Suppressor macrophage treated with lipopolysaccharide for 4 hours (primary cell): ENCODE measurements at places on chromosomes 1 and 21.

DNA sequence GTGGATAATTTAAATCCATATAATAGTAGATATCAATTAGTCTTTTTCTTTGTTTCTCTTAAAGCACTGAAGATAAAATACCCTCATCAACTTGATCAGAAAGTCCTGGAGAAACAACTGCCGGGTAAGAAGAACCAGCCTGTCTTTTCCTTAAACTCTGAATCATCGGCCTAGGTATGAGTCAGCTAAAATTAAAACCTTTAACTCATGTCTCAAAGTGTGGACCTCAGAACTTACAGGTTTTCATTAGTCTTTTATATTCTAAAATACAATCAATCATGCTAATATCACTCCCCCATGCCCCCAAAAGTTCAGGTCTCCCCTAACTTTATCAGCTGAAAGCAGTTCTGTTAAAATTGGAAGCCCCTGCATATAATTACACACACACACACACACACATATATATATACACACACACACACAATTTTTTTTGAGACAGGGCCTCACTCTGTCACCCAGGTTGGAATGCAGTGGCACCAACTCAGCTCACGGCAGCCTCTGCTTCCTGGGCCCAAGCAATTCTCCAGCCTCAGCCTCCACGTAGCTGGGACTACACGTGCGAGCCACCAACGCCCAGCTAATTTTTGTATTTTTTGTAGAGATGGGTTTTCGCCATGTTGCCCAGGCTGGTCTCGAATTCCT, 61.3 kb downstream of the B3GALNT2 start:
- DNase-seq = peak; percentile 11

- no peak for DNase-seq
These were observed 73.1 kb upstream of the TSHB start for GRCh38 chr1:114956570-114956969.

GRCh38 chr1:229409616-229410369, 24.1 kb downstream of the ACTA1 start:
- no peak for DNase-seq

DNA sequence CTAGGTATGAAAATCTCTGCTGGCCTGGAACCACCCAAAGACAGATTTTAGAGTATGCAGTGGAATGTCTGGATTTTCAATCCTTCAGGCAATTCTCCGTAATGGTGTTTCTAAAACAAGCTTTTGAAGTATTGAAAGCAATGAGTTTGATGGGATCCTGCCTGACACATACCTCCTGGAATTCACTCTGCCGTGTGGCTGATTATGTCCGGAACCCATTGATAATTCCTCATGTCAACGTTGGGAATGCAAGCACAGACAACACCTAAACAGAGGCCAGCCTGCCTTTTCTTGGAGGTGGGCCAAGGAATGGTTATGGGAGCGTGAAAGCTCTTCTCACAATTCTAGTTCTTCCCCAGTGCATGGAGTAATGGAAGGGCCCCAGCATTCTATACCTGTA, 168.9 kb upstream of the HMCN1 start:
- DNase-seq = no peak

GRCh38 chr1:26373789-26374188, 1.2 kb upstream of the ZNF683 start:
- DNase-seq = no peak

DNA sequence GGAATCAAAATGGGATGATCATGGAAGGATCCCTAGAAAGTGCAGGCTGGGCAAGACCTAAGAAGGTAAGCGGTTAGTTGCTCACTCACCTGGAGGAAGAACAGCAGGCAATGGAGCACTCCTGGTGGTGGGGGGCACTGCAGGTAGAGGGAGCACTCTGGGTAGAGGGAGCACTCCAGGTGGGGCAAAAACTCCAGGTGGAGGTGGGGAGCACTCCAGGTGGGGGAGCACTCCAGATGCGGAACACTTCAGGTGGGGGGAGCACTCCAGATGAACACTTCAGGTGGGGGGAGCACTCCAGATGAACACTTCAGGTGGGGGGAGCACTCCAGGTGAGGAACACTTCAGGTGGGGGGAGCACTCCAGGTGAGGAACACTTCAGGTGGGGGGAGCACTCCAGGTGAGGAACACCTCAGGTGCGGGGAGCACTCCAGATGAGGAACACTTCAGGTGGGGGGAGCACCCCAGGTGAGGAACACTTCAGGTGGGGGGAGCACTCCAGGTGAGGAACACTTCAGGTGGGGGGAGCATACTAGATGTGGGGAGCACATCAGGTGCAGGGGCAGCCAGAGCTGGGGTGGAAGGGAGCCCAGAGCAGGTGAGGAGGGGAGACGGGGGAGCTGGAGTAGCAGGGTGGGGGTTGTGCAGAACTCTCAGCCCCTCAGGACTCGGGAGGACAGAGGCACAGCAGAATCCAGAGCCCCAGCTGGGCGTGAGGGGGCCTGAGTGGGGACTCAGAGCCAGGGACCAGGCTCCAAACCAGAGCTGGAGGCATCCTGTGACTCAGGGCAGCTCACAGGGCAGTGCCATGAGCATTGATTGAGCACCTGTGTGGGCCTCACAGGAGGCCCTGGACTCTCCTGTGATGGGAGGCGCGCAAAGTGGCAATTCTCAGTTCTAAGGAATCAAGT, 37.7 kb upstream of the COL6A1 start:
- no peak for DNase-seq

DNA sequence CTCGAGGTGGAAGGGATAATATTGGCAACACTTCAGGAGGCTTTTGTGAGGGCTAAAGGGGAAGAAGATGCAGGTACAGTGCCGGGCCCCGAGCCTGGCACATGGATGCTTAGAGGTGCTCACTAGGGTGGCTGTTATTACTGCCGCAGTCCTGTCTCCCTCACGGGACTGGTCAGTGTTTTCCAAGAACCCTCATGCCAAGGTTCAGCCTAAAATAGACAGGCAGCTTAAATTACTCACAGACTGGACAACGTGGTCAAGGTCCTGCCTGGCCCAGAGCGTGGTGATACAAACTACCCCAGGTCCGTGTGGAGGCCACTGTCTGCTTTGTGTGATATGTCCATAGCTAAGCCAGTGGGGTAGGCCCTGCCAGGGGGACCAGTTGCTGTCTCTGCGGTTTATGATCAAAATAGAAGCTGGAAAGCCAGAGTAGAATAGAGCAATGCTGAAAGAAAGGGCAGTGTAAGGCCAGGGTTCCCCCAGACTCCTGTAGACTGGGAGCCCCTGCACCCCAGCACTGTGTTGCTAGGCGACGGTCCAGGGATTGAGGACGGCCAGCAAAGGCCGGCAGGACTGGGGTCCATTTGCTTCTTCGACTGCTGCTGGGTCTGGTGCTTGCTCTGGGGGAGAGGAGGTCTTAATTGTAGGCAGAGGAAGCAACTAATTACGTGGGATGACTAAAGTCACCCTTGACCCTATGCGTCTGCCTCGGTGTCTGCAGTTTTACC, 36.1 kb downstream of the ELAPOR1 start:
- DNase-seq = no peak

- DNase-seq = no peak
These were observed 67.6 kb downstream of the PLPP3 start for GRCh38 chr1:56511766-56512165.

DNA sequence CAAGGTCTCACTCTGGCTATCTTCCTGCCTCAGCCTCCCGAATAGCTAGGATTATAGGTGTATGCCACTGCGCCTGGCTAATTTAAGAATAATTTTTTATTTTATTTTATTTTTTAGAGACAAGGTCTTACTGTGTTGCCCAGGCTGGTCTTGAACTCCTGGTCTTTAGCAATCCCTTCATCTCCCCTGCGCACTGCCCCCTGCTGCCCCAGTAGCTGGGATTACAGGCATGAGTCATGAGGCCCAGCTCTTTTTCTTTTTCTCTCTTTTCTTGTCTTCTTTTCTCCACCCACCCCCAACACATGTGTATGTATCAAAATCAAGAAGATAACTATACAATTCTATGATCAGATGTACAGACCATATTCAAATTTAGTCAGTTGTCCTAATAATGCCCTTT, 87.2 kb downstream of the PEX14 start:
- DNase-seq = no peak

DNA sequence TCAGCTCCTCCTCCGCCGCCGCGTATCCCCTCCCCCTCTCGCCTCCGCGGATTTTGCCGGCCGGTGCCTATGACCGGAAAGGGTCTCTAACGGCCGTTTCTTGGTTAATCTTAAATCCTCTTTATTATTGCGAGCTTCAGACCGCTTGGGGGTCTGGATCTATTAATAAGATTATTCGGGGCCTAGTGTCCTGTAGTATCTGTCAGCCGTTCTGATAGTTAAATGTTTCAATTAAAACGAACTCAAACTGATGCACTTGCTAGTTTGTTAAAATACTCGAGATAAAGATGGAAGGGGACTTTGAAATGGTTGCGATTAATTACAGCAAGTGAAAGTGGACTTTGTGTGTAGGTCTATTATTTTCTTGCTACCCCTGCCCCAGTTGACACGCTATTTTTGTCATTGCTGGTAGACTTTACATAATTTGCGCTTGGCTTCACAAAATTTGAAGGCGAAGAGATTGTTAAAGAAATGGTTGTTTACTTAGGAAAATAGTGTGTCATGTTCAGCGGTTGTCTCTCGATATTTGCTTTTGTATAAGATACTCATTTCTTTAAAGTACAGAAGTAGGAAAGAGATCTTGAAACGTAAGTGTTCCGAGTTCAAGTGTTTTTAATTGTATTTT, 779 bp downstream of the SON start:
- DNase-seq = peak; percentile 78

DNA sequence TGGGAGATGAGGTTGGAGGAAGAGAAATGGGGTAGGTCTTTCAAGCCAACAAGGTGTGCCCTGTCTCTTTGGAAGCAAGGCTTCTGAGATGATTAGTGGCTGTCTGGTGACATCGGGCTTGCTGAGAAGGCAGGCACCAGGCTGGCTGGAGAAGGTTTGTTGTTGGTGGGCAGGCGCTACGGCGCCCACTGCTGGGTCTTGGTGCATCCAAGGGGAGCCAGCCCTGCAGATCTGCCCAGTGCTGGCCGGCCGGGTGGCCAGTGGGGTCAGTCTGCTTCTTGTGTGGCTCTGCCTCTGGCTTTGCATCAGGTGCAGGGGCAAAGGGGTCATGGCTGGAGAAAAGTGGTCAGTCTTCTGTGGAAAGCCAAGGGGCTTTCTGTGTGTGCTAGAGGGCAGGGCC, 126.2 kb downstream of the TLR5 start:
- no peak for DNase-seq

GRCh38 chr1:31675161-31675560, 28.7 kb downstream of the COL16A1 start:
- no peak for DNase-seq

DNA sequence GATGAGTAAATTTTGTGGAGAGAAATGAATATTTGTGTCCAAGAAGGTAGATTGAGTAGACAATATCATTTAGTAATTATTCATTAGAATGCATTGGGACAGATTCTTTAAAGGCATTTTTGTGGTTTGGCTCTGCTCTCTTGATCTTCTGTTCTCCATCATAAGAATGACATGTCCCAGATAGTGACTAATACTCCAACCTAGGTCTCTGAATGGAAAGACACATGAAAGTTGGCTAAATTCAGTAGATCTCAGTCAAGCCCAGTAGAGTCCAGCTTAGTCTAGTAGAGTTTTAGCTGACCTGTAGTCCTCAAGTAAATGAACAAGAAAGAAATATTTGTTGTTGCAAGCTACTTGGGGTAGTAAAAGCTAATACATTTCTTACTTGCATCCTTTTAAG, 61.8 kb upstream of the DNAH14 start:
- DNase-seq = no peak

GRCh38 chr1:157363660-157364140, 188.6 kb downstream of the FCRL5 start:
- peak; percentile 52 for DNase-seq

DNA sequence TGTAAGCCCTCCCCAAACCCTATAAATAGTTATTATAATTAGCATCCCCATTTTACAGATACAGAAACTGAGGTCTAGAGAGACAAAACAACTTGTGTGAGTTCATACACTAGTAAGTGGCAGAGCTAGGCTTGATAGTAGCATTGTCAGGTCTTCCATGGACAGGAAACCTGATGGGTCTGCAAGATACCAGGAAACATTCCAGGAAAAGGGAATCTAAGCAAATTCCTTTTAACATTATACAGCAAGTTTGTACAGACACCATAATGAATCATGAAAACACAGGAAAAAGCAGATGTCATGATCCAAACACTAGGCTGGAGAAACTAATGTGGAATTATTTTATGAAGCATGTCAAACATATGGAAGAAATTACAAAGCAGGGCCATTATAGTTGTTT, 89.1 kb upstream of the KCNK2 start:
- DNase-seq = no peak

- no peak for DNase-seq
These were observed 19.3 kb downstream of the TMCO4 start for GRCh38 chr1:19780267-19780877.

- peak; percentile 61 for DNase-seq
These were observed 26.1 kb downstream of the ATP5PF start for GRCh38 chr21:25708467-25709065.

GRCh38 chr1:36142121-36142520, 7.2 kb downstream of the TRAPPC3 start:
- no peak for DNase-seq

GRCh38 chr1:218482683-218483082, 137.5 kb downstream of the TGFB2 start:
- DNase-seq = peak; percentile 56

DNA sequence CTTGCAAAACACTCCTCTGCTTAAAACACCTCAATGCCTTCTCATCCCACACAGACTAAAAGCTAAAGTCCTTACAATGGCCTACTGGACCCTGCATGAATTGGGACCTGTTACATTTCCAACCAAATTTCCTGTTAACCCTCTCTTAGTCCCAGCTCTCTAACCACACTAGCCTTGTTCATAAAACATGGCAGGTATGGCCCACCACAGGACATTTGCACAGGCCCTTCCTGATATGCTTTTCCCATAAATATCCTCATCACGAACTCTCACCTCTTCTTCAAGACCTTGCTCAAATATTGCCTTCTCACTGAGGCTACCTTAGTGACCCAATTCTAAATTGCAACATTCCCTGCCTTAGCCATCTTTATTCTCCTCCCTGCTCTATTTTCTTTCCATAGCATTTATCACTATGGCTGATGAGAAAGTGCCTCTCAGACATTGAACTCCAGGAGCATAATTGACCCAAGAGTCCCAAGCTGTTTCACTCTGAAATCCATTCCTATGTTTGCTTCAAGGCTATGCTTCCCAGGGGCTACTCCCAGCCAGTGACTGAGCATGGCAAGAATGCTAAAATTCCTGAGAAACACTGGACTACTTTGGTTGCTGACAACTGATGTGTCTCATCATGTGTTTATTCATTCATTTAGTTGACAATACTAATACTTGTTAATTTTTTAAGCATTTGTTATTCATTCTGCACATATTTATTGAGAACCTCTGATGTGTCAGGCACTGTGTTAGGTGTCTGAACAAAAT, 2.7 kb upstream of the PALMD start:
- no peak for DNase-seq

DNA sequence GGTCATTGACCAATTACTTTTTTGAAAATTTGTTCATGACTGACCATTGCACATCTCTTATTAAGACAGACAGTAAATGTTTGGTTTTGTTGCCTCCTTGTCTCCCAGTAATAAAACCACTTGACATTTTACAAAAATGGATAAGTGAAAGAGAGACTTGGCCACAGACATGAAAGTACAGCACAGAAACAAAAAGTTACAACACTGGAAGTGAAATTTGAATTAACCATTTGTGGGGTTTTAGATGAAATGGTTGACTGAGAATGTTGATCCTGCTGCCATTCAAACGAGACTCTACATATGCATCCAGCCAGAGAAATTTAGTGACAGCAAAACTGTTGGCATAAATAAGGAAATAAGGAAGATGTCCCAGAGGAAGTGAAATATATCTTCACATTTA, 79.3 kb upstream of the B3GALT2 start:
- DNase-seq = no peak

- DNase-seq = no peak
These were observed 1145.6 kb downstream of the KCNT2 start for GRCh38 chr1:195462646-195463045.

GRCh38 chr1:94325377-94326302, 88.3 kb upstream of the ARHGAP29 start:
- DNase-seq = no peak
